ENCODE measurements at places on chromosomes 6 and 20.

DNA sequence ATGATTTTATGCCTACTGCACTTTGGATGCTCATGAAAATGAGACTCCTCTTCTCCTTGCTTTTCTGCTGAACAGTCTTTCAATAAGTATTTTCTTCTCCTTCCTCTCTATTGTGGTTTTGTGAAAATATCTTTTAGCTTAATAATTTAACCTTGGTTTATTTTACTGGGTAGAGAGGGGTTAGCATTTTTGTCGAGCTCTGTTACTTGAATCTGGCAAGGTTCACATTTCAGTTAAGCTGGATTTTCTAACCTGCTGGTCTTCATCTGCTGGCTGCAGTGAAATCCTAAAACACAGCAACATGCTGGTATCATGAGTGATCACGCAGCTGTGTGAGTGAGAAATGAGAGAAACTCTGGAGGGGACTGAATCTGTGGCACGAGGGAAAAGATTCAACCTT, 222.7 kb upstream of the NOX3 start:
- no peak for DNase-seq

DNA sequence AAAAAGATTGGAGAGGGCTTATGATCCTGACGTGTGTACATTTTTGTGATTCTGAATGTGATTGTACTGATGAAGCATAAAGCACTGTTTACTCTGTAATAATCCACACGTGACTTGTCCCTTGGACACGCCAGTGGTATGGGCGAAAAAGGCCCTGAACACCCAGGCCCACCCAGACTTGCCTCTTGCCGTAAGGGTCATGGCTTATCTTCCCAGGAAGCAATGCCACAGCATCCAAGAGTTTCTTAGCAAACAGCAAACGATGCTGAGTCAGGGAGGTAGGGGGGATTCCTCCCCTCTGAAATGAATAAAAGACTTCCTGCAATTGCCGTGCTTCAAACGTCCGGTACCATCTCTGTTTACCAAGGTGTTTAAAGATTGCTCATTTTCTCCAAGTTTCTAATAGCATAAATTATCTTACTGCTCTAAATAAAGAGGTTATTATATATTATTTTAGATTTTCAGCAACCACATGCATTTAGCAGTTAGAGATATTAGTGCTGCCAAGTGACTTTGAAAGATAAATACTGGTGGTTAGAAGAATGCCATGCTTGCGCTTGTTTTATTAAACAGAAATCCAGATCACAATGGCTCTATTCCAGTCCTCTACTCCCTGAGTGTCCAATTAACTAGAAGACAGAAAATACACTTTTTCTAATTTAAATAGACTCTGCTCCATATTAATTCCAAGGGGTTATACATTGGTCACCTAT, 212.8 kb upstream of the CST7 start:
- DNase-seq, result no peak

DNA sequence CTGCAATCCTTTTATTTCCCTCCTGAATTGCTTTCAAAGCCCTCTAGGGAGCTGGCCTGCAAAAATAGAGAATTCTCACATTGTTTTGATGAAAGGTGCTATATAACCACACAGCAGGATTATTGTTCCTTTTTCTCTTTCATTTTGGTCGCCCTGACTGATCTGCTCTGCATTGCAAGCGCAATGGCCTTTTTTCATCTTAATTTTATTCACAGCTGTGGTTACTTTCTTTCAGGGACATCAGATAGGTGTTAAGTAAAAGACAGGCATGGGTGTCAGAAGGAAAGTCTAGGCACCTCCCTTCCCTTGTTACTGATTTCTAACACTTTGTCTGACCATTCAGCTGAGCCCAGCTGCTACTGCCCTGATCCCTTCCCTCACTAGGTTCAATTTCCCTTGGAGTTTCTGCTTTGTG, 850.5 kb upstream of the MAP3K7 start:
- no peak for DNase-seq

- no peak for DNase-seq
Measured at GRCh38 chr6:160510199-160510598, 153.9 kb downstream of the LPA start.

DNA sequence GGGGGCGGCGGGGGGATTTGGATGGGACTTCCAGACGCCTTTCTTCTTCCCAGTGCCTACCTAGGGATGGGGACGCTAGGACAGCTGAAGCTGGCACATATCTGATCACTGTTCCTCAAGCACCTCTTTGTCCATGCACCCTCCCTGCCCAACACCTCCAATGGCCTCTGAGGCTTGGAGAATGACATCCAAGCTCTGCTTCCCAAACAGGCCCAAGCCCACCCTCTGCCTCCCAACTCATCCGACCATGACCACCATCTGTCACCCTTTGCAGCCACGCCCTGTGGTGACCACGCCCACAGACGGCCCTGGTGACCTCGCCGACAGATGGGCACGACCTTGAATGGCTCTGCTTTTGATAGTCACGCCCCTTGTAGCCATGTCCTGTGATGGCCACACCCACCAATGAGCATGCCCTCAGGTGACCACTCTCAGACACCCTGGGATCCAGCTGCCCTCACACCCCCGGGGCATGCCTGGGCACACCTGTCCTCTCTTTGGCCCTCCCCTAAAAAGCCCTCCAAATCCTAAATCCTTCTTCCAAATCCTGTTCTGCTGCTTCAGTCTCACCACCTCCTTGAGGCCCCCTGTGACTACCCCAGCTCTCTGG, 51.0 kb downstream of the SSR1 start:
- no peak for DNase-seq

GRCh38 chr6:132687306-132687705, 26.5 kb downstream of the VNN1 start:
- no peak for DNase-seq

- DNase-seq, result no peak
Measured at GRCh38 chr6:3915076-3915791, 66.1 kb downstream of the FAM50B start.

- no peak for DNase-seq
Measured at GRCh38 chr6:41759905-41760579, 12.8 kb upstream of the PGC start.

DNA sequence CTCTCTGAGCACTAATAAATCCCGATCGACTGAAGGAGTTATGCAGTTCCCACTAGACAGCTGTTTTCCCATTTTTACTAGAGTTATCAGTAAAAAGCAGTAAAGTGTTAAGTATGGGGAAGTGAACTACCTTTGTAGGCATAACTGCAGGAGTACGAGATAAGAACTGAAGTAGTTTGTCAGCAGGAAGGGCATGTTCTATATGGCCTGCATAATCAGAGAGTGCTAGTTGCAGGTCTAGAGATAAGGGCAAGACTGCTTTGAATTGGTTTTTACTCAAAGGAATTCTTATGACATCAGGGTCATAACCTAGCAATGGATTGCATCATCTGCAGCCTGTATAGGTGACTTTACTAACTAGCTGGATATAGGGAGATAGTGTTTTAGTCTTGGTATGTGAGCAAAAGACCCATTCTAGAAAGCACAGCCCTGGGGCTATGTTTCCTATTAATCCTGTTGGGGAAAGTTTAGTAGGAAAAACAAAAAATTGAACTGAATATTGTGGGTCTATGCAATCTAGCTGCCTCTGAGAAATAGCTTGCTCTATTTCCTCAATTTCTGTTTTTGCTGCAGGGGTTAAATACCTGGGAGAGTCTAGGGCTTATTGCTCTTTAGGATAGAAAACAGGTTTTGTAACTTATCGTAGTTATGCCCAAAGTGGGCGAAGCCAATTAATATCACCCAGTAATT, 22.6 kb upstream of the CRISP1 start:
- no peak for DNase-seq

GRCh38 chr20:58712806-58713731, 20.5 kb downstream of the NPEPL1 start:
- no peak for DNase-seq

DNA sequence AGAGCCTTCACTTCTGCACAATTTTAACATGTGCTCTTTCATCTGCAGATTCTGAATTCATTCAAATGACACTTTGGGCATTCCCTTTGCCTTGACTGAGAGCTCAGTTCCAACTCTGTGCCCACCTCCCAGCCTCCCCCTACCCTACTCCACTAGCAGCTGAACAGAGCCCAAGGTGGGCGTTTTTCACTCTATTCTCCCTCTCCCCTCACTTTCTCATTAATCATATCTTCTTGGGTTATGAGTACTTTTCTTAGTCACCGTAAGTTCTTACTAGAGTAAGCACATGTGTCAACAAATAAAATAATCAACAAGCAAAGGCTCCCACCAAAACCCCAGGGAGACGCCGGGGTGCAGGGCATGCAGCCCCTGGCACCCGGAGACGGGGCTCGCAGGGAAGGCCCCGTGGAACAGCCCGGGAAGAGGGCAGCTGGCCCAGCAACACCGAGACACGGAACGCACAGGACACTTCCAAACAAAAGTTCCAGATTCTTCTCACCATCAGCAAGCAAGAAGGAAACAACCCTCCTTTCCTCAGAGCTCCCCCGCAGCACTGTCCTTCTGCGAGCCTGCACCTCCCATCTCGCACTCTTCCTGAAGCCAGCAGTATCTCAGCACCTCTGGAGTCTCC, 34.1 kb downstream of the TAF4 start:
- no peak for DNase-seq

DNA sequence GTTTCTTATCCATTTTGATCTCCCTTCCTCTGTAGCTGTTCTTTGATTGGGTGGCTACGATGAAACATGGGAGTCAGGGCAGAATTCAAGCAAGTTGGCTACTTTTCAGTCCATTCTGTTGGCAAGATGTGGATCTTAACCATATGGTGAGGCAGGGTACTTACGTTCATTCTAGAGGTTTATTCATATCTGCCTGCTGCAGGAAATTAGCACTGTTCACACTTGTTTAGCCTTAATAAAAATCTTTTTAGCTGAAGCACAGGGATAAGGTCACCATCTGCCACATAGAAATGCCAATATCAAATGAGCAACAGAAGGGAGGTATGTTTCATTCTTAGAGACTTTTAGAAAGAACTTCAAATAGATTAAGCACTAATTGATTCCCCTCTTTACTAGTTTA, 83.9 kb downstream of the GRIK2 start:
- no peak for DNase-seq

DNA sequence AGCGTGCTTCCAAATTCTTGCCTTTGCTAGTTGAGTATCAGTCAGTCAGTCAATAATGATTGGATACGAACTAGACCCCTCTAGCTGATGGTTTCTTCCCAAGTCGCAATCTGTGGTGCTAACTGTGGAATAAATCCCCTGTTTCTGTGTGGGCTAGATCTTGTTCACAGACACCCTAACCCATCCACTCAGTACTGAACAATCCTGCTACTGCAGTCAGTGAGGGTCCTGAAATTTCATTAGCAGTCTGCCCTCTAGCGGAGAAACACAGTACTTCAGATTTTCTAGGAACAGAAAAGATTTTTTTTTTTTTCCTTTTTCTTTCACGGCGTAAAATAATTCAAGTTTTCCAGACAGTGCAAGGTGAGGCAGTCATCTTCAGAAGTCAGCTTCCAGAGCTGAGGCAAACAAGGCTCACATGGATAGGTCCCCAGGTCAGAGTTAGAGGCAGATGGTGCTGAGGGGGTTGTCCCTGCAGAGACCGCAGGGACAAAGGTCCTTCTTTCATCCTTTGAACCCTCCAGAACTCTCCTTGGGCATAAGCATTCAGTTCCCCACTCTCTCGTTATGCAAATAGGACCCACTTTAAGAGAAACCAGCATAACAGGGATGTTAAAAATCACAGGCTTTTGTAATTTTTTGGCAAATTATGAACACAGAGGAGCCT, 119.6 kb downstream of the SCML4 start:
- no peak for DNase-seq

- DNase-seq, result no peak
Measured at GRCh38 chr6:154234019-154234772, 122.4 kb downstream of the IPCEF1 start.

GRCh38 chr6:13614126-13614925, 809 bp upstream of the NOL7 start:
- no peak for DNase-seq

DNA sequence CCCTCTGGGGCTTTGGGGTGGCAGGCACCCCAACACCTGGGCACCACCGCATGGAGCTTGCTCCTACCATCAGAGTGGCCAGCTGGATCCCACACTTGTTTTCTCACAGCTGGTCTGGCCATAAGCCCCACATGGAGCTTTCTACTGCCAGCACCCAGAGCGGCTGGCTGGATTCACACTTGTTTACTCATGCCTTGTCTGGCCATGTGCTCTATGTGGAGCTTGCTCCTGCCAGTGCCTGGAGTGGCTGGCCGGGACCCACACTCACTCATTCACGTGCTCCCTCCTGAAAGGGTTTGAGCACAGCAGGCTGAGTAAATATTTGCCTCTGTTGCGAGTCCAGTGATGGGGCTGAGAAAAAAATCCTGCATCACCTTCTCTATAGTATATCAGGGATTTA, 487.0 kb downstream of the CD109 start:
- DNase-seq, result no peak

- DNase-seq, result no peak
Measured at GRCh38 chr20:2455771-2456497, 14.7 kb downstream of the SNRPB start.

DNA sequence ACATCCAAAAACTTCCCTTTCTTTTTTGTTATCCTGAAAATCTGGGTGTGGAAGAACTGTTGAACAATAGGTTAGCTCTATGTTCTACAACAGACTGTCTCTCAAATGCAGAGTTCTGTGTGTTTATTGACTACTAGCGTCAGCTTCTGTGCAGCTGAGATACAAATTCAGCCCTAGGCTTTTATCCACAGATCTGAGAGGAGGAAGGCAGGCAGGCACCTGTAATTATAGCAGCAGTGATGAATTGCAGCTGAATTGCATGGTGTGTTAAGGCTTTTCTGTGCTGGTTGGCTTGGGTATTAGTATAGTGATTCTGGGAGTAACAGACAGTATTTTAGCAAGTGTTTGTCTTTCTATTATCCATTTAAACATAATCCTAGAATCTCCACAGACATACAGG, 24.4 kb downstream of the GRIK2 start:
- no peak for DNase-seq

GRCh38 chr6:110537208-110538123, 61.1 kb upstream of the SLC22A16 start:
- no peak for DNase-seq

GRCh38 chr6:147509891-147510290, 1.4 kb downstream of the SAMD5 start:
- DNase-seq, result no peak

DNA sequence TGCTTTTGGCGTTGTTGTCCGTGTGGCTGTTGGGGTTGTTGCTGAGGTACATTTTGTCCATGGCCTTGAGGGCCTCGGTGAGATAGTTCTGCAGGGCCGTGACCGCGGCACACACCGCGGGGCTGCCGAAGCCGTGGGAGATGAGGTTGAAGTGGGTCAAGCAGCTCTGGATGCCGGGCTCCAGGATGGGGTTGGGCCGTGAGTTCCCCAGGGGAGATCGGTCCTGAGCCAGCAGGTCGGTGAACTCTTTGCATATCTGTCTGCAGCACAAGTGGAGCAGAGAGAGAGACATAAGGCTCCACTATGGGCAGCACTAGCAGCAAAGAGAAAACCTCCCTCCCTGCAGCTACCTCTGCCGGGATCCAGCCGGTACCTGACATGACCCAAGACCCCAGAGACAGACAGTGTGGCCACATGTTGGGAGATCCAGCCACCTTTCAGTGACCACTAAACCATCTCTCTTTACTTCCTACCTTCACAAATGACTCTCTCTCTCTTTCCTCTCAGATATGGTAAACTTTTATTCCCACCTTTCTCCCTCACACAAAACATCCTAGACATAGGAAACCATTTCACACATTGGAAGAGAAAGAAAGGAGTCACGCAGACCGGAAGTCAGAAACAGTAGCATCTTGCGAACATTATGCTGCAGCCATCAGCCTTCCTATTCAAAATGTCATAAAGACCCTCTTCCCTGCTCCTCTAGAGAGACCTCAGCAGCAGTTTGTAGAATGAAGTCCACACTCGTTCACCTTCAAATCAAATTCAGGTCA, 16.2 kb downstream of the TFAP2A start:
- no peak for DNase-seq
